ENCODE measurements at places on chromosomes 7 and 10.

GRCh38 chr10:133476641-133476990, 22.9 kb downstream of the SCART1 start:
- DNase-seq = no peak

GRCh38 chr10:49663596-49663995, 15.9 kb upstream of the C10orf53 start:
- no peak for DNase-seq

- DNase-seq = no peak
Observed at GRCh38 chr10:73992899-73993788, 4.8 kb upstream of the VCL start.

DNA sequence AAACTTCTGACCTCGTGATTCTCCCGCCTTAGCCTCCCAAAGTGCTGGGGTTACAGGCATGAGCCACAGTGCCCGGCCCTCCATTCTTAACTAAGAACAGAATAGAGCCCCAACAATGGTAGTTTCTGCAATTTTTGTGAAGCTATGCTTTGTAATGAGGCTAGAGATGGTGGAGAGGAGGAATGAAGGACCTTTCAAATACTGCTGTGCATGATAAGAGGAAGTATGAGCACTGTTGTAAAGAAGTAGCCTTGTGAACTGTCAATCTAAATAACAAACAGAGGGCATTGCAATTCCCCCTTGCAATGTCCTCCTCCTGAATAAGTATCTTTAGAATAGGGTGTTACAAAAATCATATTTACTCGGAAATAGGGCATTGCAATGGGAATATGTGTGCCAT, 70.2 kb downstream of the EVX1 start:
- DNase-seq = no peak

Measured in right renal cortex interstitium (tissue), 3 donors.